ENCODE measurements at places on chromosomes 11 and 22. TPM values are rescaled to one million over a fixed set of nuclear protein-coding genes. Genes with fewer than 3 reads are reported as not detected.
A peak's percentile ranks its signal among the peaks of the same experiment; 100 is the strongest.

DNA sequence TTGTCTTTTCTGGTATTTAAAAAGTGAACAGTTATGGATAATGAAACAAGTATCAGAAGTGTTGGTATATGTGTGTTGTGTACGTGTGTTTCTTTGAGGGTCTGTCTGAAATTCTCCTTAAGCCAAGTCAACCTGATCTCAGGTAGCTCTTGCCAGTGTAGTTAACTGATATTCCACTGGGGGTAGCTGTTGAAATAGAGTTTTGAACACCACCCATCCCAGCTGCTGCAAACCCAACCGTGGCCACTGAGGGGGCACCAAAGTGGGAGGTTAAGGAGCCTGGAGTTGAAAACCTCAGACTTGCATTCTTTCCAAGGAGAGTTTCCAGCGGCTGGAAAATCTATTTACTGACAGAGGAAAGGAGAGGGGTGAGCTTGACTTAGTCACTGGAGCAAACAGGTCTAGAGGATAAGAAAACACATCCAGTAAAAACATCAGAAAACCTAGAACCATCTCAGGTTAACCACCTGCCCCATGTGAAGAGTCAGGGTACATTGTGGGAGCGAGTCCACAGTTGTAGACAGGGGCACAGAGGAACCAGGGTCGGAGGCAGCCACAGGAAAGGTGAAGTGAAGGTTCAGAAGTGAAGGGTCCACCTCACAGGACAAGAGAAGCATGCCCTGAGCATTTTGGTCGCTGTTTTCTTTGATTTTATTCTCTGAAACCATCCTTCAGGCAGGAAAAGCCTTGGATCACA lies 8.8 kb upstream of the CUL5 start:
- no peaks in the 10 kb centered on the region for H3K4me1 ChIP-seq
- DNase-seq = no peak
- H3K27me3 ChIP-seq = no peaks in the 10 kb centered on the region
- H3K27ac ChIP-seq = no peak overlapping the region

- H3K27ac ChIP-seq = no peak overlapping the region
- no peak for DNase-seq
- H3K4me1 ChIP-seq = no peaks in the 10 kb centered on the region
- H3K27me3 ChIP-seq = no peaks in the 10 kb centered on the region
- H3K36me3 ChIP-seq = no peaks in the 10 kb centered on the region
- no peak overlapping the region for H3K4me3 ChIP-seq
Observed at GRCh38 chr11:117754030-117754429, 43.0 kb downstream of the DSCAML1 start.

MLC1 gene
- total RNA-seq = 3.2 TPM

DNA sequence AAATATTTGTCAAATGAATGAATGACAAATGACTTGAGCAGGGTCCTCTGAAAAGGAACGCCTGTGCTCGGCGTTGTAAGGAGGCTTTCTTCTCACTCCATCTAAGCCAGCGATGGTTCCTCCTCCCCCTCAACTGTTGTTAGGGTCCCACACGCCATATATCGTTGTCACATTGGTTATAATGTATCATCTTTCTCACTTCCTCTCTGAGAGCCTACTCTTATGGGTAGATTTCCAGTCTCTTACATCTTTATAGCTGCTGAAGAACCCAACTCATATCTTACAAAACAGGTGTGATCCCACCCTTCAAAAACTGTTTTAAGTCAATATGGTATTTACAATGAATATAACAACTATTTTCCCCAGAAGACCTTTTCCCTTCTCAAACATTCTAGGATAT lies 81.5 kb downstream of the NAV2 start:
- H3K27me3 ChIP-seq = no peaks in the 10 kb centered on the region
- no peaks in the 10 kb centered on the region for H3K36me3 ChIP-seq
- H3K4me1 ChIP-seq = peaks cover 30% of the 10 kb centered on the region
- no peak overlapping the region for H3K4me3 ChIP-seq
- no peak overlapping the region for H3K27ac ChIP-seq
- DNase-seq = no peak

- H3K36me3 ChIP-seq = peaks cover 37% of the 10 kb centered on the region
- H3K4me3 ChIP-seq = no peak overlapping the region
- H3K27me3 ChIP-seq = no peaks in the 10 kb centered on the region
- H3K27ac ChIP-seq = no peak overlapping the region
- no peak for DNase-seq
Observed at GRCh38 chr11:126307706-126308105, 3.8 kb downstream of the DCPS start.

DNA sequence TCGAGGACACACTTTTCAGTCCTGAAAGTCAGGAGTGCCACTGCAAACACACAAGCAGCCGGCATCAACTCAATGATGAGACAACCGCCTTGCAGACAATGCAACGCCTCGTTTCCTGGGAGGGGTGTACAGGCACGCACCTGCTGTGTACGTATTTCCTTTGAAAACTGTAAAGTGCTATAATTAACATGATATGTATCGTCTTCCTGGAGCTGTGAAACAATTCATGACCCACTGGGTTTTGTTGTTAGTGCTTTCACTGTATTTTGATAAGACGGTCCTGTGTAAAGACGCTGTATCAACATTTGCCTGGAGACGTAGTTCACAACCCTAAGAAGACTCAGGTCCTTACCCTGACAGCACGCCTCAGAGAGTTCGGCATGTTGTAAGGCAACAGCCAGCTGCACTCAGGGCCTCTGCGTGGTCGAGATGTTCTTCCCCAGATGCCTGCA lies 105.7 kb upstream of the ANO1 start:
- no peak overlapping the region for H3K4me3 ChIP-seq
- H3K4me1 ChIP-seq = peaks cover 20% of the 10 kb centered on the region
- no peaks in the 10 kb centered on the region for H3K36me3 ChIP-seq

CRYBB3 gene
- 0.74 TPM for total RNA-seq

- H3K4me3 ChIP-seq = peak within 1 kb of the TSS; percentile 50
- no peaks in the 10 kb centered on the region for H3K36me3 ChIP-seq
- DNase-seq = no peak
- H3K27ac ChIP-seq = no peak within 1 kb of the TSS
- peaks cover 17% of the 10 kb centered on the region for H3K4me1 ChIP-seq
Observed at GRCh38 chr11:64035576-64035975, at the start of gene FLRT1. Gene FLRT1, plus strand, starts transcription at chr11:64035931. Its CDS starts 80,337 bp downstream, at chr11:64116268.

GRCh38 chr11:45993531-45994001 lies 71.1 kb downstream of the LARGE2 start:
- H3K4me1 ChIP-seq = peaks cover 17% of the 10 kb centered on the region
- H3K4me3 ChIP-seq = no peak overlapping the region
- no peaks in the 10 kb centered on the region for H3K36me3 ChIP-seq
- H3K27me3 ChIP-seq = no peaks in the 10 kb centered on the region
- H3K27ac ChIP-seq = no peak overlapping the region
- no peak for DNase-seq

OR52N4 gene
- not detected for total RNA-seq

- H3K27me3 ChIP-seq = peaks cover 31% of the 10 kb centered on the region
- H3K4me3 ChIP-seq = no peak overlapping the region
- H3K36me3 ChIP-seq = no peaks in the 10 kb centered on the region
Observed at GRCh38 chr22:36839356-36840073, 21.3 kb upstream of the NCF4 start.

DNA sequence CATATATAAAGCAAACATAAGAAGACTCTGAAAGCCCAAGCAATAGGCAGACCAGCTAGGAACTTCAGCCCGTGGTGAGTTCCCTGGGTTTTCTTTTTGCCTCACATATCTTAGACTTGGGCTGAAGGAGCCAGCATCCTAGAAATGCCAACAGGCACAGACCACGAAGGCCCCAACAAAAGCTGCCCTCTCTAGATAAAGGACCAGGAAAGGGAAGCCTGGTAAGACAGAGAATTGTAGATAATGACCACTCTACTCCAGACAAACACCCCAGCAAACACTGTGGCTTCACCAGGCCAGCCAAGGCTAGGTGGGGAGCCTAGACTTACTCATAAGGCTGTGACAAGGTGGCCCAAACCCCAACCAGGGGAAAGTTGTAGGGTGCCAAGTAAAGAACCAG lies 11.2 kb downstream of the GAL start:
- H3K36me3 ChIP-seq = no peaks in the 10 kb centered on the region
- no peak overlapping the region for H3K4me3 ChIP-seq
- no peak overlapping the region for H3K27ac ChIP-seq
- no peak for DNase-seq

DNA sequence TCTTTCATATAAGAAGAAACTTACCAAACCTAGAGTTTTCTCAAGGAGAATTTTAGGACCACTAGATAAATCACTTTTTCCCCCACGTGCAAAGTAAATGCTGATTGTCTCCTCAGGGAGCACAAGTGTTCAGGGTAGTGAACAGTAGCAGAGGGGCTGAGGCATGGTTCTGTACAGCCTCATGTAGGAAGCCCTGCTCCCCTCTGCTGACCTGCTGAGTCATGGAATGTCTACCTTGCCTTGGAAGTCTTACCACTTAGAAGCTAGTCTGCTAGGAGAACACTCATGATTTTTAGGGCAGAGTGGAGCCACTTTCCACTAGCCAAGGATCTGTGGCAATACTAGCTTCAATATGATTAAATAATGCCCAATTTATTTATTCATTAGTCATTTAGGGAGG lies 2120.6 kb upstream of the RAG2 start:
- H3K27me3 ChIP-seq = no peaks in the 10 kb centered on the region
- H3K4me3 ChIP-seq = no peak overlapping the region
- DNase-seq = no peak
- H3K4me1 ChIP-seq = no peaks in the 10 kb centered on the region

GRCh38 chr22:19819911-19820879 lies 34.5 kb downstream of the GNB1L start:
- DNase-seq = peak; percentile 30
- no peak overlapping the region for H3K27ac ChIP-seq
- no peaks in the 10 kb centered on the region for H3K36me3 ChIP-seq
- no peaks in the 10 kb centered on the region for H3K27me3 ChIP-seq

- peaks cover 24% of the 10 kb centered on the region for H3K4me1 ChIP-seq
- peak overlapping the region; percentile 11 for H3K27ac ChIP-seq
- DNase-seq = no peak
- H3K27me3 ChIP-seq = peaks cover 23% of the 10 kb centered on the region
- H3K4me3 ChIP-seq = no peak overlapping the region
Observed at GRCh38 chr22:20439556-20439927, 1.9 kb upstream of the SCARF2 start.

E2F8 gene
- total RNA-seq = 0.95 TPM

PATE2 gene
- total RNA-seq = not detected

RIC3 gene
- total RNA-seq = 12.7 TPM

GRCh38 chr11:117837791-117838190 lies 13.2 kb upstream of the FXYD2 start:
- H3K27me3 ChIP-seq = no peaks in the 10 kb centered on the region
- H3K4me1 ChIP-seq = peaks cover 6% of the 10 kb centered on the region
- H3K4me3 ChIP-seq = no peak overlapping the region

- no peak overlapping the region for H3K27ac ChIP-seq
- no peaks in the 10 kb centered on the region for H3K27me3 ChIP-seq
- no peak overlapping the region for H3K4me3 ChIP-seq
- H3K4me1 ChIP-seq = peaks cover 10% of the 10 kb centered on the region
- no peaks in the 10 kb centered on the region for H3K36me3 ChIP-seq
Observed at GRCh38 chr11:111663820-111664219, 61.6 kb downstream of the SIK2 start.

GRCh38 chr11:116932181-116932580 lies 94.8 kb upstream of the APOA1 start:
- H3K4me1 ChIP-seq = peaks cover 48% of the 10 kb centered on the region
- no peaks in the 10 kb centered on the region for H3K27me3 ChIP-seq
- no peak overlapping the region for H3K4me3 ChIP-seq
- DNase-seq = no peak
- H3K36me3 ChIP-seq = peaks cover 1% of the 10 kb centered on the region

GRCh38 chr11:69695581-69695980 lies 8.2 kb downstream of the FGF19 start:
- H3K27me3 ChIP-seq = peaks cover 47% of the 10 kb centered on the region
- no peak for DNase-seq
- H3K4me1 ChIP-seq = peaks cover 5% of the 10 kb centered on the region

DNA sequence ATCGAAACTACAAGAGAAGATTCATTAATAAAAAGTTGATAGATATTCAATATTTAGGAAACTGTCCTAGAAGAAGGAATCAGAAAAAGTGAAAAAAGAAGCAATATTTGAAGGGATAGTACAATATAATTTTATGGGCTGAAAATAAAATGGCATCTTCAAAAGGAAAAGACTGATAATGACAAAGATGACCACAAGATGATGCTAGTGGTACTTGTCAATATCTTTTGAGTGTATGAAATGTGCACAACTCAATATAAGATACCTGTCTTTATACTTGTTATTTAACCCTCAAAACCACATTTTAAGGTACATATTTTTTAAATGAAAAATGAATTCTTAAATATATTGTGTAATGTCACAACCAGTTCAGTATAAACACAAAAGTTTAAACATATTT lies 1059.6 kb upstream of the RAG2 start:
- no peaks in the 10 kb centered on the region for H3K36me3 ChIP-seq
- DNase-seq = no peak
- H3K27me3 ChIP-seq = no peaks in the 10 kb centered on the region
- no peak overlapping the region for H3K4me3 ChIP-seq

GRCh38 chr11:79309407-79309806 lies 131.4 kb downstream of the TENM4 start:
- no peak overlapping the region for H3K27ac ChIP-seq
- H3K4me3 ChIP-seq = no peak overlapping the region
- no peaks in the 10 kb centered on the region for H3K36me3 ChIP-seq
- DNase-seq = no peak

DNA sequence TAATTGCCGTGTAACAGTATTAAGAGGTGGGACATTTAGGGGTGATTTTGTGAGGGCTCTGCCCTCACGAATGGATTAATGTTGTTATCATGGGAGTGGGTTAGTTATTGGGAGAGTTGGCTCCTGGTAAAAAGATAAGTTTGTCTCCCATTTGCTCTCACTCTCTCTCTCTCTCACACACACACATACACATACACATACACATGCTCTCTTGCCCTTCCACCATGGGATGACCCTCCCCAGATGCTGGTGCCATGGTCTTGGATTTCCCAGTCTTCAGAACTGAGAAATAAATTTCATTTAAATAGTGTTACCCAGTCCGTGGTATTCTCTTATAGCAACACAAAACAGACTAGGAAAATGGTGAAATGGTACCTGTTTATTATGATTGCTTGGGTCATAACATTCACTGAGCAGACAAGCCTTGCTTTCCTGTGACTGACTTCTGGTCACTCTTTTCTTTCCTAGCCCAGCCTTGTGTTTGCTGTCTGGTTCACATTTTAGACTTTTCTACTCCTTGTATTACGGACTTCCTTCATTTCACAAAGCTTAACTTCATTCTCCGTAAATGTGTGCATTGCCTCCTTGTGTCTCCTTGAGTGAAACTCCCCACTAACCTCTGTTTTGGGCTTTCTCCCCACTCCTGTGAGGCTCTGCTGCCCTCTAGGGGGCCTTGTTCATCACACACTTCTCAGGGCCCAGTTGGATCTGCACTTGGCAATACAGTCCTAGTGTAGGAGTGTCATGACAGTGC lies 206.5 kb upstream of the CTSC start:
- no peak overlapping the region for H3K27ac ChIP-seq
- H3K4me3 ChIP-seq = no peak overlapping the region
- no peaks in the 10 kb centered on the region for H3K4me1 ChIP-seq
- peak; percentile 73 for DNase-seq
- H3K36me3 ChIP-seq = no peaks in the 10 kb centered on the region

All from lower lobe of right lung (tissue), 2 donors.